GM03348 (cell line): ENCODE measurements at places on chromosomes 3 and 15.

DNA sequence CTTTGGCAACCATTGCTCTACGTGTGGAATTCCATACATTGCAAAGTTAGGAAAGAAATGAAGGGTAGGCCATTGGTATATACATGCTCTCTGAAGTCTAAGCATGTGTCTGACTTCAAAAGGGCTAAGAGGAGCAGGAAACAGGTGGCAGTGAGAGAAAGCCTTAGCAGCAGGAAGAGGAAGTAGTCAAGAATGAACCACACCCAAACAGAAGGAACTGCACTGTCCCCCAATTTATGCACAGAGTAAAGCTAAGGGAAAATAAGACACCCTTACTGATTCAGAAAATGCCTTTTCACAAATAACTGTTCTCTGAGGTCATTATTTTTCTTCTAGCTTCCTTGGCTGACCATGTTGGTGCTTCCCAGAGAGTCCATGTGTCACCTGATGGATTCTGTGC, 575.4 kb downstream of the NTRK3 start:
- no peak for DNase-seq

GRCh38 chr3:143070977-143071551, 48.5 kb upstream of the CHST2 start:
- peak; percentile 90 for DNase-seq

DNA sequence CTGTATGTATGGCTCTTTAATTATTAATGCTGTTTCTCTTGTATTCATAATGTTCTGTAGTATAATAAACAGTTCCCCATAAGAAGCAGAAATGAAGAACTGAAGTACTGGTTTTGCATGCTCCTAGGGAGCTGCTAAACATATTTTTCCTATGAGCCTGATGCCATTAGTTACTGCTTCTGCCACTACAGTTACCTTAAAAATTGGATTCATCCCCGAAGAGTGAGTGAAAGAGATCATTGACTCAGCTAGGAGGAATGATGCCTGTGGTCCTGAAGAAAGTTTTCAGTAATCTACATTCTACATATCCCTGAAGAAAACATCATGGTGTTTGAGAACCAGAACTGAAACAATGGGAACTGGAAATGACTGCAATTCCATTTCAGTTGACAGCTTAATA, 37.1 kb upstream of the ST3GAL6 start:
- DNase-seq: peak; percentile 23

DNA sequence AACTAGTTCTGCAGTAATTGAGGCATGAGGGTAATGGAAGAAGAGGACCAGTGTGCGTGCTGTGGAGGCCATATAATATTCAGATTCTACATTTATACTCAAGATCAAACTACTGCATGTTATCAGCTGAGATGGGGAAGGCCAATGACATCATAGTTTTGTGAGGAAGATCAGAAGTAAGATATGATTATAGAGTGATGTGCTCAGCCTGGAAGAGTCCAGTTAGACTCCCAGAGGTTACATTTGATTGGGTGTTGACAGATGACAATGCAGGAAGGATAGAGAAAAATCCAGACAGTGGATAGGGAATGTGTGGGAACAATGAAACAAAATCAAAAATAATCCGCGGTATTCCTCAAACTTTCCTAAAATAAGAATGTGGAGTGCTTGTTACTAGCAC, 35.4 kb downstream of the GOLIM4 start:
- no peak for DNase-seq

GRCh38 chr3:78834910-78835309, 932.9 kb downstream of the ROBO1 start:
- no peak for DNase-seq

GRCh38 chr15:68341760-68342725, 64.5 kb downstream of the FEM1B start:
- no peak for DNase-seq

DNA sequence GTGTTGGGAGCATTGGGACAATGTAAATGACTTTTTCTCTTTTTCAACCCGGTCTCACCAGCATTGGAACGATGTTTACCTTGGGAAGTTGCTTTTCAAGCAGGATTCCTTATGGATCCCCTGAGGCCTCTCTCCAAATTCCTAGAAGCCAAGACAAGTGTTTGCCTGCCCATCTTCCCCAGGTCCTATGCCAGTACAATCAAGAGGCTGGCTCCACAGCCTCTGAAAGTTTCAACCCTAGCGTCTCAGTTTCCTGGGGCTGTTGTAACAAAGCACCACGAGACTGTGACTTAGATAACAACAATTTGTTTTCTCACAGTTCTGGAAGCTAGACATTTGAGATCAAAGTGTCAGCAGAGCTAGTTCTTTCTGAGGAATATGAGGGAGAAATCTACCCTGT, 347.2 kb upstream of the UMPS start:
- no peak for DNase-seq

DNA sequence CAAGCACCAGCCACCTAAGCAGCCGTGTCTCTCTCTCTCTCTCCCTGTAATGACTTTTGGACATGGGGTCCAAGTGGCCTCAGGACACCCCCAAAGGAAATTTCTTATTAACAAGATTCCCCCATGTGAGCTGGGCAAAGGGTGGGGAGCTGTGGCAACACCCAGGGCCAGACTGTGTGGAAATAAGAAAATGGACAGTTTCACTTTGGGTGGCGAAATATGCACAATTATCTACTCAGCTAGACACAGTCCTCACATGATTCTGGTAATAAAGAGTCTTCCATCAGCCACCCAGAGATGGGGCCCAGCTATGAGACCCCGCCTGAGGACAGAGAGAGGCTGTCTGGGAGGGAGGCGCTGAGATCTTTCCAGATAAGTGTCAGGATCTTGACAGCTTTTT, 96.8 kb upstream of the TPM1 start:
- DNase-seq: no peak

GRCh38 chr3:136343873-136344555, 93.9 kb downstream of the PCCB start:
- DNase-seq: peak; percentile 85
